ENCODE measurements at places on chromosomes 13 and 19.

DNA sequence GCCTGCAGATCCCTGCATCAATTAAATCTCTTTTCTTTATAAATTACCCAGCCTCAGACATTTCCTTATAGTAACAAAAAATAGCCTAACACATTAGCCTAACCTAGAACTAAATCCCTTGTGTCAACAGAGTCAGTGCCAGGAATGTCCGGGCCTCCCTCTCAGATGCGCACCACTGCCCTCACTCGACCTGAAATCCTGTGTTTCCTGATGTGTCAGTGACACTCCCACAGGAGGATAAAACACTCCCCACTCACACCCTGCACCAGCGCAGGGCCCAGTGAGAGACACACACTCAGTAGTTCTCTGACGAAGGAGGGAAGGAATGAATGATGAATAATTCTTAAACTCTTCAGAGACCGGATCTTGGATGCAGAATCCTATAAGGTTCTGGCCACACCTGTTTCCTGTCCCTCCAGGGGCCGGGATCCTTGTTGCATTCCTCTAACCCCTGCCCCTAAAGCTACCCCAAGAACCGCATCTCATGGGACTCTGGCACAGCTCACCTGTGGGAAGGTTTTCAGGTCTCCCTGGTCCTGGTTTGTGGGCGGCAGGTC, 3.1 kb downstream of the CEACAM3 start:
- no peak for DNase-seq

GRCh38 chr19:32902448-32902847, 32.9 kb upstream of the SLC7A9 start:
- no peak for DNase-seq

DNA sequence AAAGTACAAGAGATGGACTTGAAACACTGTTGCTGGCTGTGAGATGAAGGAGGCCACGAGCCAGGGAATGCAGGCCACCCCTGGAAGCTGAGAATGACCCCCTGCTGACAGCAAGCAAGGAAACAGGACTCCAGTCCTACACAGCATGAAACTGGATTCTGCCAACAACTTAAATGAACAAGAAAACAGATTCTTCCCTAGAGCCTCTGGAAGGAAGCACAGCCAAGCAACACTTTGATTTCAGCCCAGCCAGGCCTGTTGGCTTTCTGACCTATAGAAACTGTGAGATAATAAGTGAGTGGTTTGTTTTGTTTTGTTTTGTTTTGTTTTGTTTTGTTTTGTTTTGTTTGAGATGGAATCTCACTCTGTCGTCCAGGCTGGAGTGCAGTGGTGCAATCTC, 105.3 kb upstream of the CACNA1A start:
- no peak for DNase-seq

DNA sequence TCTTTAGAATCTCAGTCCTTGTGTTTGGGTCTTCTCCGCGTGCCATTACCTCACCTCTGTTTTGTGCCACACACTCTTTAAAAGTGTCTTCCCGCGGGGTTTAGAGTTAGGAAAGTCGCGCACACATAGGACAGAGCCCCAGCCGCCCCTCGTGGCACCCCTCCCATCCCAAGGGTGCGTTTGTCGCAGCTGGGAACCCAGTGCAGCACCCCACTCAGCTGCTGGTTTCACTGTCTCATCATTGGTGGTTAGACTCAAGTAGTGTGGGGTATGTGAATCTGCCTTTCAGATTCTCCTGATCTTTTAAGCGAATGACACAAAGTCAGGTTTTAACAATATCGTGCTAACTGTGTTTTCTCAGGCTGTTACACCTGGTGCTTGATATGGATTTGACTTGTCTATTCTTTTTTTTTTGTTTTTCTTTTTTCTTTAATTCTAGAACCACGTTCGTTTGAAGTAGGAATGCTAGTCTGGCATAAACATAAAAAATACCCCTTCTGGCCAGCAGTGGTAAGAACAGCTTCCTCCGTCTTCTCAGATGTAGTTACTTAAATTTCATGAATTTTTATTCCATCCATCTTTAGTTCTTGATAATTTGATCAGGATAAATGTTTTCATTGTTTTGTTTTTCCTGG, 19.5 kb upstream of the NDUFS7 start:
- no peak for DNase-seq

GRCh38 chr19:55491546-55492360, 3.5 kb downstream of the SSC5D start:
- DNase-seq = peak; percentile 44

- no peak for DNase-seq
Measured at GRCh38 chr19:33293255-33294057, 8.9 kb downstream of the CEBPA start.

GRCh38 chr19:43675906-43676305, 5.9 kb upstream of the PLAUR start:
- DNase-seq = no peak

DNA sequence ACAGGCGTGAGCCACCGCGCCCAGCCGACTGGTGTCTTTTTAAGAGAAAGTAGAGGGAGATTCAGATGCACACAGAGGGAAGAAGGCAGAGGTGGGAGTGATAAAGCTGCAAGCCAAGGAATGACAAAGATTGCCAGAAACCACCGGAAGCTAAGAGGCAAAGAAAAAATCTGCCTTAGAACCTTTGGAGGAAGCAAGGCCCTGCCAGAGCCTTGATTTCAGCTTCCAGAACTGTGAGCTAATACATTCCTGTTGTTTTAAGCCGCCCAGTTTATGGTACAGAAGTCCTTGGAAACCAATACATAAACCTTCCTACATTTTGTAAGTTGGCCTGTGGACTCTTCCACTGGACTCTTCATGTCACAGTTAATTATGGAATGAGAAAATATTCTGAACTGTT, 71.7 kb upstream of the SOX21 start:
- no peak for DNase-seq

GRCh38 chr13:30763786-30764413, 28.6 kb downstream of the ALOX5AP start:
- DNase-seq = no peak

- no peak for DNase-seq
Measured at GRCh38 chr13:28820099-28821051, at the start of gene MTUS2. MTUS2 (plus strand) TSS chr13:28820339.

GRCh38 chr13:44413095-44413494, 39.5 kb downstream of the SERP2 start:
- DNase-seq = no peak

DNA sequence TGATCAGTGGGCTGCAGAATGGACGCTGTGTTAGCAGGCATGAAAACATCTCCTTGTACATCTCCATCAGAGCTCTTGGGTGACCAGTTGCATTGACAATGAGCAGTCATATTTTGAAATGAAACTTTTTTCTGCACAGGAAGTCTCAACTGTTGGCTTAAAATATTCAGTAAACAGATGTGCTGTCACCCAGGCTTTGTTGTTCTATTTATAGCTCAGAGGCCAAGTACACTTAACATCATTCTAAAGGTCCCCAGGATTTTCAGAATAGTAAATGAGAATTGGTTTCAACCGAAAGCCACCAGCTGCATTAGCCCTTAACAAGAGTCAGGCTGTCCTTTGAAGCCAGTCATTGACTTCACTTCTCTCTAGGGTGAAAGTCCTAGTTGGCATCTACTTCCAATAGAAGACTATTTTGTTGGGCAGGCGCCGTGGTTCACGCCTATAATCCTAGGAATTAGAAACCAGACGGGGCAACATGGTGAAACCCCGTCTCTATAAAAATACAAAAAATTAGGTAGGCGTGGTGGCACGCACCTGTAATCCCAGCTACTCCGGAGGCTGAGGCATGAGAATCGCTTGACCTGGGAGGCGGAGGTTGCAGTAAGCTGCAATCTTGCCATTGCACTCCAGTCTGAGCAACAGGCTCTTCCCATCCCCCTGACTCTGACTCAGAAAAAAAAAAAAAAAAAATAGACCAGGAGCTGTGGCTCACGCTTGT, 7.9 kb upstream of the PDE4A start:
- no peak for DNase-seq
